Renal cortex interstitium (tissue), 15 donors: ENCODE measurements at places on chromosomes 3 and 15.

DNA sequence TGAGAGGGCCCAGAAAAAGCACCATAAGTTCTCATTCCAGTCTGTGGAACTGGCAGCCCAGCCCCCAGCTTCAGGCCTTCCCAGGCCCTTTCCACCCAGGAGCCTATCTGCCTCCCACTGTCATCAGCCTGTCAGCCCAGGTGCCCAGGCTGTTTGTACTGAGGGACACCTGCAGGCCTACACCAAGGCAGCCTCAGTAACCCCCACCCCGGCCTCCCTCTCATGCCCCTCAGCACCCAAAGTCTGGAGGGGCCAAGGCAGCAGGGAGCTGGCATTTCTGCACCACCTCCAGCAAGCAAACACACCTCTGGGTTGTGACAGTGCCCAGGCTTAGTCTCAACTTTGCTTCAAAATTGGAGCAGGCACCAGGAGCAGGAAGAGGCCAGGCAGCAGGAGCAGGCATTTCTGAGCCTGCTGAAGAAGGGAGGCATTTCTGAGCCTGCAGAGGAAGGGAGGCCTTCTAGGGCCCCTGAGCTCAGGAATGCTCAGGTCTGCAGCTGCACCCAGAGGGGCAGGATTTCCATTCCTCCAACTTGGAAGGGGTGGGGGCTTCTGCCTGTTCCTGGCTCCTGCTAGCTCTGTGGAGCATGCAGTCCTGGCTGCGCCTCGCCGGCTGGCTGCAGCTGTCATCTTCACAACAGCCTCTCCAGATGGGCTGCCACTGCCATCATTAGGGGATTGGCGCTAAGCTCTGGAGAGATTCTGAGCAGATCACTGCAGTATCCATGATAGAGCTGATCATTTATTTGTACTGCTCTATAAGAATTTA, 396.1 kb downstream of the UNC13C start:
- DNase-seq = no peak

DNA sequence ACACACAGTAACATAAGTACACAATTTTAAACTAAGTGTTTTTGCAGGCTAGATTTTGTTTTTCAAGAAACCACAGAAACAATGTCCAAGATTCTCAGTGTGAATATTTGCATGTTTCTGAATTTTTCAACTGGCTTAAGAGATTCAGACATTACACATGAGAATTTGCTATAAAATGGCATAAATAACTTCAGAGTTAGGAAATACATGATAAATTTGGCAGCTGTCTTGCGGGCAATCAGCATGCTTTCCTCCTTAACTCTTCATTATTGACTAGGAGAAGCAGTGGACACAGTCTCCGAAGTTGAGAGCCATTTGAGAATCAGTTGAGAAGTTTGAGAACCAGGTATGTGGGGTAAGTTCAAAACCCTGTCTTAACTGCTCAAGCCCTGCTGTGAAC, 625.6 kb upstream of the SGO1 start:
- DNase-seq = no peak

DNA sequence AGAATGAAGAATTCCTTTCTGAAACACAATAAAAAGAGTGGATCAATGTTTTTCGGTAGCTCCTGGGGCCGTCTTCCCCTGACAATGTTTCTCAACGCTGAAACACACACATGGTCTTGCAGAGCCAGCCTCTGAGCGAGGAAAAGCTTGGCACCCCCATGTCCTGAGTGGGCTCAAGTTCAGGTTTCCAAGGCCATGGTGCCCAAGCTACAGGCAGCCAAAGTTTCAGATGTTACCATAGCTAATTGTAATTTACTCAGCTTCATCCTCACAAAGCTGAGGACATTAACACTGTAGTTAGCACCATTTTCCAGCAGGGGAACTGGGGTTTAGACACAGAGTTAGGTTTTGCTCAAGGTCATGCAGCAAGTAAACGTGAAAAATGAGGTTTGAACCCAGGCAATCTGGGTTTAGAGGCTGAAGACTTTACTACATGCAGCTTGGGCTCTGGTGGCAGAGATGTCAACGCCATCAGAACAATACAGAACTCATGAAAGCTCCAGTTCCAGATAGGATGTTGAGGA, 199.1 kb downstream of the TJP1 start:
- DNase-seq = no peak

GRCh38 chr3:4753073-4753691, 226.1 kb upstream of the BHLHE40 start:
- DNase-seq = no peak

DNA sequence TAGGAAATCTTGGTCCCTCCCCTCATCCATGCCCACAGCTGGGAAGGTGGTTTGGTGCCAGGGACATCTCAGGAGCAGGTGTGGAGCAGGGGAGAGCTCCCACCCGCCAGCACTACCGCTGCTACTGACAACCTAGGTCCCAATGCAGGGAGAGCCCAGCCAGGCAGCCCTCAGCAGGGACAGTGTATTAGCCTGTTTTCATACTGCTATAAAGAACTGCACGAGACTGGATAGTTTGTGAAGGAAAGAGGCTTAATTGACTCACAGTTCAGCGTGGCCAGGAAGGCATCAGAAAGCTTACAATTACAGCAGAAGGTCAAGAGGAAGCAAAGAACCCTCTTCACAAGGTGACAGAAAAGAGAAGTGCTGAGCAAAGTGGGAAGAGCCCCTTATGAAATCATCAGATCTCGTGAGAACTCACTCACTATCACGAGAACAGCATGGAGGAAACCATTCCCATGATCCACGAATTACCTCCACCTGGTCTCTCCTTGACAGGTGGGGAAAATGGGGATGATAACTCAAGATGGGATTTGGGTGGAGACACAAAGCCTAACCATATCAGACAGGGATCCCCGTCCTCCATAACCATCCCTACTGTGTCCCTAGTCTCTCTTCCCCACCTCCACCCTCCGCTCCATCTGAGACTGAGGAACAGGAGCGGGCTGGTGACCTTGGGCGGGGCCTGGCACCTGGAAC, 218.6 kb downstream of the TBC1D2B start:
- no peak for DNase-seq

DNA sequence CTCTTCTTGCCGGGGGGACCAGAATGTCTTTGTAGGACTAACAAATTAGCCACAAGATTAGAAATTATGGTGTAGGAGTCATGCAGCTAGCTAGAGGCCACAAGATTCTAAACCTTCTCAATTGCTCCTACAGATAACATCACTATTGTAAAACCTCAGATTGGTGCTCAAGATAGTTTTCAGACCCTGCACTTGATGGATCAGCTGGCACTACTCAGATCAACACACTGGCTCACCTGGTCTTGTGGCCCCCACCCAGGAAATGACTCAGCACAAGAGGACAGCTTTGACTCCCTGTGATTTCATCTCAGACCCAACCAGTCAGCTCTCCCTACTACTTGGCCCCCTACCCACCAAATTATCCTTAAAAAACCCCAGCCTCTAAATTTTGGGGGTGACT, 124.1 kb upstream of the RASGRP1 start:
- no peak for DNase-seq

DNA sequence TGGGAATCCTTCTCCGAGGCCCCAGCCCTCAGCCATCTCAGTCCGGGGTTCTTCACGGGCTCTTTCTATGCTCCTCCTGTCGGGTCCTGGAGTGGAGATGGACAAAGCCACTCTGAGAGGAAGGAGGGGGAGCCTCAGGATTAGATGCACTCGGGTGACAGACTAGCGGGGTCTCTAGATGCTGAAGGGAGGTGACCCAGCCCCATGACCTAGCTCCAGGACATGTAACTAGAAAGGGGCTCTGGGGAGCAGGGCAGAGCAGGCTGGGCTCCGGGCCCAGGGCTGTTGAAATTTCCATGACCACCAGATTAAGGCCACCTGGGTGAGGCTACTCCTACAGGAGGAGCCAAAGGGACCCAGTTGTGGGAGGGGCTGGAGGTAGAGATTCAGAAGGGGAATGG, 14.8 kb upstream of the SKIC8 start:
- no peak for DNase-seq

GRCh38 chr3:154428286-154429206, 1.4 kb downstream of the GPR149 start:
- no peak for DNase-seq

- no peak for DNase-seq
These were observed 6.8 kb downstream of the C3orf80 start for GRCh38 chr3:160232014-160232413.

DNA sequence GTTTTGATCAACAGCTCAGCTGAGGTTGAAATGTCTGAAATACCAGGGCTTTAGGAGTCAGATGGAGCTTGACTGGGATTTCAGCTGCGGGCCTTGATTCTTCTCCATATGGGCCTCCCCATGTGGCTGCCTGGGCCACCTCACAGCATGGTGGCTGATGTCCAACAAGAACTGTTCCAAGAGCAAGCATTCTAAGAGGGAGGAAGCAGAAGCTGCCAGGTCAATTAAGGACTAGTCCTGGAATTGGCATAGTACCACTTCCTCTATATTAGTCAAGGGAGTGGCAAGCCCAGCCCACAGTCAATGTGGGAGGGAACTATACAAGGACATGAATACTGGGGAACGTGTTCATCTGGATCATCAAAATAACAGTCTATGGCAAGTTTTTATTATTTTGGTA, 181.7 kb upstream of the ANKRD28 start:
- DNase-seq = no peak

DNA sequence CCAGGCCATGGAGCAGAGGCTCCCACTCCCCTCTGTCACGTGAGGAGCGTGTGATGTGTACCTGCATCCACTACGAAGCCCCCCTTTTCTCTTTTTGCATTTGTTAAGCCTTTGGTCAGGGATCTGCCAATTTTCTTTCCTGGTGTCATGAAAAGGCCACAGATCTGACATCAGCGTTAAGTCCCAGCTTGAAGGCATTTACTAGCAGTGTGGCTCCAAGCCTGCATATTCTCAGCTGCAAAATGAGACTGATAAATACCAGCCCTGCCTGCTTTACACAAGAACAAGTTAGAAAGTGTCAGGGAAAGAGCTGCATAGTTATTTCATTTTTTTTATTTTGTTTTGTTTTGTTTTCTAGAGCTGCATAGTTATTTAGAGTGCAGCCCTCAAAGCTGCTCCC, 2.3 kb upstream of the ANKRD63 start:
- DNase-seq = no peak

- no peak for DNase-seq
These were observed 21.3 kb upstream of the NEDD4 start for GRCh38 chr15:56014677-56015076.

DNA sequence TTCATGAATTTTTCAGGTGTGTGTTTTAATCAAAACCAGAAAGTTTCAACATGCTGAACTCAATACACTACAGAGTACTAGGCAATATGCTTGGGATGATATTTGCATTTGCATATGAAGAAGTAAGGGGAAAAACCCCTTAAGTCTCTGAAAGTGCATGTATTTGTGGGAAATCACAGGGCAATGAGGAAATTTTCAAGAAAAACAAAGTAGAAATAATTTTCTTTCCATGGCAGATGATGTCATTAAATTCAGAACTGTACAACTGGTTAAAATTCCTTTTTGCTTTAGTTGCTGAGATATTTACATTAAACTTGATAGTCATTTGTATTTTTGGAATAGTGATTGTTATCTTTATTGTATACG, 294.0 kb upstream of the TBC1D5 start:
- no peak for DNase-seq

DNA sequence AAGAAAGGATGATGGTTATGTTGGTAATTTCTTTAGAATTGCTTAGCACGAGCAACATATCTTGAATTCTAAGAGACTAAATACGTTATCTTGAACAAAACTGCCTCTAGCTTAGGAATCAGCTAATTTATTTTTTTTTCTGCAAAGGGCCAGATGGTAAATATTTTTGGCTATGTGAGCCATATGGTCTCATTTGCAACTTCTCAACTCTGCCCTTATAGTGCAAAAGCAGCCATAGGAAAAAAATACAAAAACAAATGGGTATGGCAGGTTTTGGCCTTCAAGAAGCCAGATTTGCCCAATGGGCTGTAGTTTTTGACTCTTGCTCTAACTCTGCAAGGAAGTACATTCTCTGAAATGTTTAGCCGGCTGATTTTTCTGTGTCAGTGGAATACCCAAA, 11.9 kb downstream of the OXSM start:
- DNase-seq = no peak

GRCh38 chr3:153103406-153103945, 58.5 kb upstream of the RAP2B start:
- no peak for DNase-seq

GRCh38 chr15:99090011-99090699, 14.7 kb upstream of the SYNM start:
- no peak for DNase-seq

GRCh38 chr3:13466781-13467180, 13.3 kb upstream of the HDAC11 start:
- DNase-seq = no peak
